ENCODE measurements at places on chromosomes 7 and 10.

GRCh38 chr7:90945104-90945787 lies 319.0 kb upstream of the FZD1 start:
- DNase-seq: peak; percentile 44

DNA sequence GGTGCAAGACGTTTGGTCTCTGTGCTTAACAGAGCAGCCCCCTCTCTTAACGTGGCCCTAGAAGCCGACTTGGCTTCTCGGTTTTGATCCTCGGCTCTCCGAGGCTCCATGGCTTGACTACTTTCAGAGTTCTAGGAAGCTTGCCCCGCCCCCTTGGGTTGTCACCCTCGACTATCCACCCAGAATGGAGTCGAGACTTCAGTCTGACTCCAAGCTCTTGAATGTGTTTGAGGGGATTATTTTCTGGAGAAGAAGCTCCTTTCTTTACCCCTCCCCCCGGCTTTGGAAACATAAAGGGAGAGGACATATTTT lies 448 bp downstream of the SEC24C start:
- no peak for DNase-seq

GRCh38 chr10:63825111-63825510 lies 303.9 kb downstream of the REEP3 start:
- DNase-seq: peak; percentile 14

- DNase-seq: no peak
Observed at GRCh38 chr7:157037635-157038034, 27.2 kb upstream of the MNX1 start.

DNA sequence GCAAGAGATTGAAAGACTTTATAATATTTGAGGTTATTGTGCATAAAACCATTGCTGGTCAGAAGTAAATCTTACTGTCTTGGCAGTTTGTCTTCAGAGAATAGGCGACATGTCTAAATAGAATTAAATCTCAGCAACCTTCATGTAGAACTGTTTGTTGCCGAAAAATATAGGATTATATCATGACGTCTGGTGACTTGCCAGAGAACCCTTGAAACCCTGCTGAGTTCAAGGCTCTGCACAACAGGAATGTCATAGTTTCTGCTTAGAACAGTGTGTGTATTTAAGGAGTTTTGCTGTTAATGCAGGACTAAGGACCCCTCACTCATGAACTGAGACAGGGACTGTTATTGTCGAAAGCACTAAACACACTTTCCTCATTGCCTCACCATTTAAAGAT lies 206.4 kb upstream of the ETV1 start:
- DNase-seq: no peak

Data from foreskin keratinocyte (primary cell).